ENCODE measurements at places on chromosomes 4 and X.

DNA sequence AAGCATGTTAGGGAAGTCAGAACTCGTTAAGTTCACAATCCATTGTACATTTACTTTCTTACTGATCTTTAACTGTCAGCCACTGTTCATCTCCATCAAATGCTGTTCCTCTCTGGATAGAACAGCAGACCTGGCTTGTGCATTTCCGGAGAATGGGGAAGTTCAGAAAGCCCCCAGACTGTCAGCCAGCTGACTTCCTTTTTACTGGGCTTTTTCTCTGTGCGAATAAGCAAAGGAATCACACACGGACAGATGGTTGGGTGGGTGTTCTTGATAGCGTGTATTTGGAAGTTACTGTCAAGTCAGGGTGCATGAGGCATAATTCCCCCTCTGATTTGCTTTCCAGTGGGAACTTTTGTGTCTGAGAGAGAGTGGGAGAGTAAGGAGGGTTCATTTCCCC, 56.8 kb downstream of the TSPAN7 start:
- DNase-seq = no peak

GRCh38 chr4:182897601-182898478, 19.3 kb downstream of the DCTD start:
- DNase-seq = no peak

DNA sequence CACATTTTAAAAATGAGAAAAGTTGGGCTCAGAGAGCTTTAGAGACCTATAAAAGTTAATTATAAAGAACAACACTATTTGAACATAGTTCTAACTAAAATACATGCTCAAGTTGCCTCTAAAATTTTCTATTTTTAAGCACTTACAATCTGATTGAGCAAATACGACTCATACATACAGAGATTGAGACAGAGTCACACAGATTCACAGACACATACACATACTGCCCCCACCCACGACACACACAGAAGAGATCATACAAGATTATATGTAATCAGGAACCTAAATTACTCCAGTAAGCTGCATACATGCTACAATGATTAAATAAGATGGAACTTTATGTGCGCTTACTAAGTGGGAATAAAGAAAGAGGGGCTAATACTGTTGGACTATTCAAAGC, 2.7 kb upstream of the ASB5 start:
- peak; percentile 26 for DNase-seq

- DNase-seq = peak; percentile 69
Measured at GRCh38 chr4:113394730-113395530, 345.5 kb downstream of the ANK2 start.

DNA sequence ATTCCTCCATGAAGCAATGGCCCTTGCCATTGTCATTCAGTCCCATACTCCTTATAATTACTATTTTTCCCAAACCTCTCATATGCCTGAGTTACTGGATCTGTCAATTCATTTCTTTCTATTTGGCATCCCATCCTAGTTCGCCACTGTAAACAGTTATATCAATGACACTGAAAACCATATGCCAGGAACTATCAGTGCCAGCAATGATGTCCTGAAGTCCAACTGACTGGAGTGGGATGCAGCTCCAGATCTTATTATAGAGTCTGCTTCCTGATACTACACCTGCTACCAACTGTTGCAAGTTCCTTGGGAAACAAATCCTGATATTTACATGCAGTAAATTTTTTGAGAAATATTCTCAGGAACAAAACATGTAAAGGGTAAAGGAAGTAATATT, 27.0 kb upstream of the BANK1 start:
- no peak for DNase-seq

GRCh38 chr4:88891636-88892035, 165.3 kb downstream of the FAM13A start:
- no peak for DNase-seq

GRCh38 chr4:24802648-24803047, 7.3 kb downstream of the SOD3 start:
- DNase-seq = no peak

DNA sequence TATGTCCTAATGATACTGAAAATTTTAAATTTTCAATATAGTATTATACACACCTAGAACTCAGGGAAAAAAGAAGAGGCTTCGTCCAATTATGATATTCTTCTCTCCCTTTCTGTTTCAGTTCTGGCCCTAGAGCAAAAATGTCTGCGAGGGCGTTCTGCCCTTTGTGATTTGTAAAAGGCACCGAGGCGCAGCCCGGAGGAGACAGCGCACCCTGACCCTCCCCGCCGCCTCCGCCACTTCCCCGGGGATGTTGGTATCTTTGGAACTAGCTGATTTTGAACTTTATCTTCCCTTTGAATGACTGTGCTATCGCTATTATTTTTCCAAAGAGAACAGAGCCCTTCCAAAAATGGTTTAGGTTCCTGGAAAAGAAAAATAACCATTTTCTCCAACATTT, 173.2 kb upstream of the FAM9B start:
- DNase-seq = no peak

DNA sequence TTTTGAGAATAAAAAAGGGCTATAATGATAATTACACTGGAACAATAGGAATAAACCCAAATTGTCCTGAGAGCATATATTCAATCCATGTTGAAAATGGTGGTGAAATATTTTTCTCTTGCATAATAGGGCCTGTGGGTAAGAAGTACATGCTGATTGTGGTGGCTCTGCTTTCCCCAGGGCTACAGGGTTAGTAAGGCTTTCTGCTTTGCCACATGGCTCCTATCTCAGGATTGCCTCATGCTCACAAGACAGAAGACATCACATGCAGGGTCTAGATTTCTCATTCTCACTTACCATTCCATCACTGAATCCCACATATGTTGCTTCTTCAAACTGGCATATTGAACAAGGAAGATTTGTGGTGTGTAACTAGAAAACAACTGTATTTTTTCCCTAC, 12.4 kb upstream of the VEGFC start:
- DNase-seq = no peak

GRCh38 chr4:3642806-3643517, 110.7 kb upstream of the LRPAP1 start:
- DNase-seq = no peak

- DNase-seq = no peak
Measured at GRCh38 chr4:57475424-57475823, 365.2 kb upstream of the IGFBP7 start.

- DNase-seq = no peak
Measured at GRCh38 chr4:112312610-112313239, 15.6 kb downstream of the ALPK1 start.

- no peak for DNase-seq
Measured at GRCh38 chr4:158192439-158193158, 17.7 kb upstream of the TMEM144 start.

- DNase-seq = no peak
Measured at GRCh38 chr4:158814636-158815330, 46.0 kb downstream of the FNIP2 start.

GRCh38 chr4:183297675-183298074, 22.4 kb downstream of the CLDN22 start:
- no peak for DNase-seq

DNA sequence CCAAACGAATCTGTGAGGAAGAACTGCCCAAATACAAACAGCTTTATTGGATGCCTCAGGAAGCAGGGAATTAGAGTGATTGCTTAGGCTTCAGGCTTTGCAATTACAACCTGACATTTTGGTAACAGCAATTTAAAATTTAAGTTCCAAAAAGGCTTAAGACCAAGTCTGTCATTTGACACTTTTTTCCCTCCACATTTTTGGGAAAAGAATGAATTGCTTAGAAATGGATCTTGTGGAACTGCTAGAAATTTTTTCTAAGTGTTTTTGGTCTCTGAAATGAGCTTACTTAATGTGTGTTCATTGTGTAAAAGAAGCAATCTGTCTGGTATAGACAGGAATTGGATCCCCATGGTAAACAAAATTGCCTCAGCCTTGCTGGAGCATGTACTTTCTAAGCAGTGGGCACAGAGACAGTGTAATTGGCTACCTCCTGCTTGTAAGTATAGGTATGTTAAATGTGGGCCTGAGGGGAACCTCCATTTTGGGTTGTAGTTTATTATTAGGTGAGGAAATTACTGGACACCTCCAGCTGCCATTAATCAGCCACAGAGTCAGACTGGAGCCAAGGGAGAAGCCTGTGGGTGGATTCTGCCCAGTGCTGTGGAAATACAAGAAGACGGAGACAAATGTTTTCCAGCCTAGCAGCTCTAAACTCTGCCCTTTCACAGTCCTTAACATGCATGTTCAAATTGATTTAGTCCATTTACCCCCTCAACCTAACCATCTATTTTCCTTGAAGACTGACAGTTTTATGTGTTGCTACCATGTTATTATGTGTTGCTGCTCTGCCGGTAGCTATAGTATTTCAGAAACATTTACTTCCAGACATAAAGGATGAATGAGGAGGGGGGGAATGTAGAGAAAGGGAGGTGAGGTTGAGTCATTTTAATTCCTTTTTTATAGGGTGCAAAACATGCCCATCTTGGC, 473.0 kb downstream of the SPRY1 start:
- no peak for DNase-seq

DNA sequence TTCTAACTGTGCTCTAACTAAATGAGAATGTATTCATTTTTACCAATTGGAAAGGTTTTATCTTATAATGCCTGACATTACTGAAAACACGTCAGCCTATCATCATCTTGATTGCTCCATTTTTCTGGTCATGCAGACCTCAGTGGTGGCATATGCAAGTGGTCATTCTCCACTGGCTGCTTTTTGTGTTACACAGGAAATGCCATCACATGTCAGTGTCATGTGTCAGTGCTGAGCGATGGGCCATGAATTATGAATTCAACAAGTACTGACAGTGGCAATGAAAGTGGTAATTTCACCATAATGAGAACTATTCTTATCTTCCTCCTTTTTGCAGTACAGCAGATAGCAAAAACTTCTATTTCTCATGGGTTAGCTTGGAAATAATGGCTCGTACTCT, 190.5 kb downstream of the PACRGL start:
- peak; percentile 2 for DNase-seq

- no peak for DNase-seq
Measured at GRCh38 chr4:60743654-60744053, 456.5 kb upstream of the ADGRL3 start.

DNA sequence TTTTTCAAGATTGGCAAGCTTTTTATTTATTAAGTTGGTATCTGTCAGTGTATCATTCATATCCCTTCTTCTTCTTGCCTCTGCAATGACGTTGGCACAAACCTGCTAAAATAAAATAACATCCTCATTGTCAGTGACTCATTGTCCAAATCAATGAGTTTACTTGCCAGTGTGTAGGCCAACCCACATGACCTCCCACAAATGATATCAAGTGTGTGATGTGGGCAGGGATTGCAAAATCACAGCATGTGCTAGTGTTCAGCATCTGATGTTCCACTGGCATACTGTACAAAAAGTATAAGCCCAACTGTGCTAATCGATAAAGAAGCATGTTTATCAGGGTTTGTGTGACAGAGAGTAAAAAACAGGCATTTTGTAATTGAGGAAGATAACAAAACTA, 25.5 kb downstream of the GPAT3 start:
- peak; percentile 56 for DNase-seq

DNA sequence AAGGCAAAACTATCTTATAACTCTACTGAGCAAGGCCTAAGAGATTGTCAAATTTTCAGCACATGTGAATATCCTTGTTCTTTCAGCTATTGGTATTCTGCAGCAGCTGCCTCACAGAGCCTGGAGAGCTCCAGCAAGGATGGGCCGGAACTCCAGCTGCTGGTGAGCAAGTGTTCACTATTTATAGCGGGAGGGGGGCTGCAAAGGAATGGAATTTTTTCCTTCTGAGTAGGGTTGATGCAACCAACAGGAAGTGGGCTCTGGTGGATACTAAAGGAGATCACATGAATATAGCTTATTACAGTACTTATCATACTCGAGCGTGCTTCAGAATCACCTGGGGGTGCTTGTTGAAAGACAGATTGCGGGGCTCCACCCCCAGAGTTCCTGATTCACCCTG, 20.2 kb upstream of the SETD7 start:
- DNase-seq = no peak

DNA sequence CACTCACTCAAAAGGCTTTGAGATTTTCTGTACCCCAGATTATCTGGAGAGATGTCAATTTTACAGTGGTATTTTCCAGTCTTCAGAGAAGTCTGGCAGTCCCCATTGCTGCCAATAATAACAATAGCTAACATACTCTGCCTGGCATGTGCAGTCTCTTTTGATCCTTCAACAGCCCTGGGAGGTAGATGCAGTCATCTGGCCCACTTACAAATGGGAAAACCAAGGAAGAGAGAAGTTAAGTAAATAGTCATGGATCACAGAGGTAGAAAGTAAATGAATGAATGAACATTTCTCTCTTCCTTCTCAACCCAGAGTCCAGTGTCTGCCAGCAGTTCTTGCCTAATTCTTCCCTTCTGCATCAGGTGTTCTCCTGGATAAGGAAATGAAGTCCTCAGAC, 113.0 kb upstream of the EDNRA start:
- DNase-seq = no peak

DNA sequence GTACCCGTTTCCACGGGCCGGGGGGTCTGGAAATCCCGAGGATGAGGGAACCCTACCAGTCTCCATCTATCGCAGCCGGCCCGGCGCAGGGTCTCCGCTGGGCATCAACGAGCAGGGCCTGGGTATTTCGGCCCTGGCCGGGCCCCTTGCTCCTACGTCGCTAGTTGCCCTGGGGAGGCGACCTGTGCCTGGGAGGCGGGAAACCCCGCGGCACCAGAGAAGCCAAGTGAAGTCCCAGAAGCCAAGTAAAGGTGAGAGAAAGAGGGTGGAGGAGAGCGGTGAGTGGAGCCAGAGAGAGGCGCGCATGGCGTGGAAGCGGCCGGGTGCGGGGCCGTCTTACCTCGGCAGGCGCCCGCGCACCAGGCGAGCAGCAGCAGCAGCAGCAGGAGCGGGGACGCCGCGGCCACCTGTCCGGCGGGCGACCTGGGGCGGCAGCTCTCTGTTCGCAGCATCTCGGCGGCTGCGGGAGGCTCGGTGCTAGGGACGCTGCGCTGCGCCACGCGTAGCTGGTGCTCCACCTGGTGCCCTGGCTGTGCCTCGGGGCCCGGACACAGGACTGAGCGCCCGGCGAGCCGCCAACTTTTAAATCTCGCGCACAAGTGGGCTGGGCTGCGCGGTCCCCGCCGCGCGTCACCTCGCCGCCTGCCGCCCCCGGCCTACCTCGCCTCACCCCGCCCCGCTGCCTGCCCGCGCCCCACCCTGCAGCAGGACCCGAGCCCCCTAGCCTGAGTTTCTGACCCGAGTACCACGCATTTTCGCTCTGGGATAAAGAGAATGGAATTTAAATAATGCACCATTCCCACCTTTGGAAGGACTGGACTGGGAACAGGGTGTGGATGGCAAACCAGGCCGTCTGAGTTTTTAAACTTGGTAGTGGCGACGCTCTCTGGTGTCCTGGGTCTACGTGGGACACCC, at the start of gene NMU:
Gene NMU (minus strand): TSS at position 558 of the 915 bp plus-strand sequence. CDS start 106 bp downstream, at position 452.
- DNase-seq = no peak

DNA sequence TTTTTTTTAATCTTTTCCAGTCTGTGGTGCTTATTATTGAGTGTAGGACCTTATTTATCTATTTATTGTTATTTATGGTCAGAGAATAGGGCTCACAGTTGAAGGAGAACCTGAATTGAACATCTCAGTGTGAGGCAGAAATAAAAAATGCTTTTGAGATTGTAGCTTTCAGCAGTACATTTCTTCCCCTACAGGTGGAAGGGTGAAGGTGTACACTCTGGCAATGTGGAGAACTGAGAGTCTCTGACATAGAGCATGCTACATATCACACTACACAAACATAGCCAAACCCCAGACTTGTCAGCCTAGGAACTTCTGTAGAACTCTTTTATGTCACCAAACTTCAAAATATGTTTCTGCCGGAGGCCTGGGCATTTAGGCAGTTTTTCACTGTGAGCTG, 140.2 kb downstream of the STIM2 start:
- no peak for DNase-seq

All from HS-5 (cell line).